ENCODE measurements at places on chromosomes 16 and 17. TPM values are rescaled to one million over a fixed set of nuclear protein-coding genes. Genes with fewer than 3 reads are reported as not detected.

- DNase-seq = no peak
Observed at GRCh38 chr17:78275355-78275754, 43.9 kb downstream of the TMEM235 start.

DNA sequence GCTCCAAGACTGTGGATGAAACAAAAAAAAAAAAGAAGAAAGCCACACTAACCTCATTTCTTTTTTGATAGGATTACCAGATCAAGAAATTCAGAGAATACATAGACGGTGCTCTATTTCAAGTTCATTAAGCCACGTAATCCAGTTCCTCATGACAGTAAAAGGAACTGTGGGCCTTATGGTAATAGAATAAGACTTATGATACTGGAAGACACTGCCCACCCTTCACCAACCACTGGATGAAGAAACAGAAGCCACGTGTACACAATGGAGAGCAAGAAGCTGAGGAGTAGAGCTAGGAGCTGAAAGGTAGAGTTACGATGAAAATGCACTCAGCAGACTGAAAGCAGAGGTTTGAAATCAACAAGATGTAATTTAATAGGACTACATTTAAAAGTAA, 11.2 kb downstream of the NCBP3 start:
- DNase-seq = no peak

DNA sequence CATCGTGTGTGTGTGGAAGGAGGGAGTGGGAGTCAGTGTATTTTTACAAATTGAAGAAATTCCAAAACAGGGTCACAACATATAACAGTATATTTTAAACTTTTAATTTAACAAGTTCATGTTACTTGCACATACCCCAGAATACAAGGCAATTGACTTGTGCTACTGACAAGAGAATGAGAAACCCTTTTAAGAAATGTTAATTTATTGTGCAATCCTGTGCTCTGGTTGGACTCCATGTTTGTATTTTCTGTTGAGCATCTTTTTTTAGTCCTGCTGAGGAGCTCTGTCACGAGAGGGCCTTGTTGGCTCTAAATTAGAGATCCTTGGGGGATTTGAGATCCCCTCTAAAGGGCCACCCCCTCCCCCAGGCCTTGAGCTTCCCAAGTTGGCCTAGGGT, 1.1 kb upstream of the EMP2 start:
- no peak for DNase-seq

The MYH1 gene
- not detected for polyA plus RNA-seq

The LAT gene
- 4.6 TPM for polyA plus RNA-seq

The LPCAT2 gene
- polyA plus RNA-seq = 9.8 TPM

- no peak for DNase-seq
Observed at GRCh38 chr16:14020141-14020540, 51.0 kb upstream of the MRTFB start.

The AANAT gene
- not detected for polyA plus RNA-seq

The NLRC3 gene
- polyA plus RNA-seq = 1.6 TPM

DNA sequence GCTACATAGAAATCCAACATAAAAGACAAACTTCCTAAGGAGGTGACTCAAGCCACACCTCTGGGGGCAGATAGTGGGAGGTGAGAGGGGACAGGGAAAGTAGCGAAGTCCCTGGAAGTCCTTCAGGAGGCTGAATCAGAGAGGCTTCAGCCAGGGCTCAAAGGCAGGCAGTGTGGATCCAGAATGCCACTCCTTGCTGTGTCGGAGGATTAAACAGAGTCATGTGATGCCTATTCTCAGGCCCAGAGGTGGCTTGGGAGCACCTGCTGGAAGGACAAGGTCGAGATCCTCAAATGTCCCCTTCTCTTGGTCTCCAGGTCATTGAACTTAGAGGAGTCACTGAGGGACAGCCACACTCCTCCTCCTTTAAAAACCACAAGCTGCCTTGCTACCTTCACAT, 391.1 kb downstream of the SOX9 start:
- DNase-seq = no peak

DNA sequence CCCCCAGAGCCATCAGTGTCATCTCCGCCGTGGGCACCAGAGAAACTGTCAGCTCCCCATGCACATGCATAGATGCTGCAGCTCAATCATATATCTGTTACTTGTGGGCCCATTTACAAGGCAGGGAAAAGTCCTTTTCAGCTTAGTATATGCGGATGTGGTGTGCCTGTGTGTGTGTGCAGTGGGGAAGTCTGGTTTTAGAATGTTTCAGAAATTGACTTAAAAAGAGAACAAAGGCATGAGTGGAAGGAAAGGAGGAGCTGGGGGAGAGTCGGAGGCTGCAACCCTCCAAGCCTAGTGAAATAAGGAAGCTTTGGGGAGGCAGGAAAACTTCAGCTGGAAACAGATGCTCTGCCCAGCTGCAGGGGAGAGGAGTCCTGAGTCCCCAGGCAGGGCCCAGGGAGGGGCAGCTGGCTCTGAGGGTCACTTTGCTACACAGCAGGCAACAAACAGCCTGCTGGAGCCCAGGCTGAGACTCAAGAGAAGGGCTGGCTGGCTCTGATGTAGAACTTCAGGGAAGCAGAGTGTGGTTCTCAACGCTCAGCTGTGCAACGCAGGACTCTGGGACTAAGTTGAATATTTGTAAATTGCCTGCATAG, 11.1 kb upstream of the CD300LD start:
- DNase-seq = no peak

DNA sequence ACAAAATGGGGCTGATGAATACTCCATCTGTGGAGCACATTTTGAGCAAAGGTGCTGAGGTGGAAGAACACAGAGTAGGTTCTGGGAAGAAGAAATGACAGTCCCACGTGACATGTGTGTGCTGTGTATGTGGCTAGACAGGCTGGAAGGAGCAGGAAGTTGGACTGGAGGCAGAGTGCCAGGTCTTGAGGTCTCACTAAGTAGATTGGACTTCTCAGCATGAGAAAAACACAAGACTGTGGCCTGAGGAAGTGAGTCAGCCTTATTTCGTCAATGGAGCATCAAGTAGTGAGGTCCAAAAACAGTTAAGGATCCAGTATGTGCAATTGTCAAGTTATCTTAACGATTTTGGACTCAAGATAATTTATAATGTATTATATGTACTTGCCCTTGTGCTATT, 736.5 kb downstream of the KCNJ2 start:
- DNase-seq = no peak

The EVPL gene
- polyA plus RNA-seq = 14.9 TPM

The KCNJ18 gene
- not detected for polyA plus RNA-seq

GRCh38 chr16:46620266-46621005, 743 bp downstream of the SHCBP1 start:
- no peak for DNase-seq
